ENCODE measurements at places on chromosomes 3 and 15.

- no peak for DNase-seq
These were observed 185.0 kb upstream of the ANKRD28 start for GRCh38 chr3:15982667-15983196.

DNA sequence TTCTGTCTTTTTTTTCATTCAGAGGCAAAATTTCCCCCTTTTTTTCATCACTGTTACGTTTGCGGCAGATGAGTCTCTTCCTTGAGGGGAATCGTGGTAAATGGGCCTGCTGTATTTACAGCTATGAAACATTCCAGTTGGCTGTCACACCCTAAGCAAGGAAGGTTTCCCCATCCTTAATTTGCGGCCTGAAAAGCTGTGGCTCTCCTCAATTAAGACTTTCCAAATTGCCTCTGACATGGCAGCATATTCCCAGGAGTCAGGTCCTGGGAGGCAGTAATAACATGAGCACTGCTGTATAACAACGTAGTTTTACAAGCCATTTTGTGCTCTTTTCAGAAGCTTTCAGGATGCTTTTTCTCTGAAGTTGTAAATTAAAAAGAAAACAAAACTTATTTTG is 420.9 kb downstream of the LPP start:
- no peak for DNase-seq

GRCh38 chr3:72123908-72124441 is 339.0 kb upstream of the PROK2 start:
- DNase-seq: no peak

DNA sequence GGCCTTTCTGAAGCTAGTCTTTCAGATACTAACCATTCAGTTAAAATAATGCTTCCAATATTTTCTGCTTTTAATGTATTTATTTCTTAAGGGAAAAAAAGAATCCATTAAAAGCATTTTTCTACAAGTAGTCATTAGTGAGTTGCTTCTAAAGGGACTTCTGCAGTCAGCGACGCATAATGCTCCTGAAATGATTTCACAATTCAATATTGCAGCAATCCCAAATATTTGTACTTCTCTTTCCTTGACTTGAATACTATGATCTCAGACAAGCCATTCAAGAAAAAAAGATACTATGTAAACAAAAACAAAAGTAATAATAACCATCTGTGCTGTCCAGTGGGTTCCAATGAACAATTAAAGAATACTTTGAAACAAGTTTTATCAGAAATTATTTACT is 681.0 kb downstream of the DIPK2A start:
- no peak for DNase-seq

DNA sequence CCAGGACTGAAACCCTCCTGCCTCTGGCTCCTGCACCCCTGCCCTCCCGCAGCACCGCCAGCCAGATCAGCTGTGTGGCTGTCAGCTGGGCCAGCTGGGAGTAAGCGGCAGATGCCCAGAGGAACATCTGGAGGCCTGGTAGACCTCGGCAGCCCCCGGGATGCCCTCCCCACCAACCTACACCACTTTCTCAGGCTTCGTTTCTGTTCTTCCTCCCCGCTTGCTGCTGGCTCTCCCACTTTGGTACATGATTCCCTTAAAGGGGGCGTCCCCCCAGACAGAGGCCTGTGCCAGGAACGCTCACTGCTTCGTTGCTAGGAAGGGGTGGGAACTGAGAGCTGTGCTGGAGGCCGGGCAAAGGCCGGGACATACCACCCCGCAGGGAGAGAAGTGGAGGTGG is 91.4 kb upstream of the RPL32 start:
- DNase-seq: no peak

- no peak for DNase-seq
These were observed 29.2 kb downstream of the IDH2 start for GRCh38 chr15:90072978-90073640.

DNA sequence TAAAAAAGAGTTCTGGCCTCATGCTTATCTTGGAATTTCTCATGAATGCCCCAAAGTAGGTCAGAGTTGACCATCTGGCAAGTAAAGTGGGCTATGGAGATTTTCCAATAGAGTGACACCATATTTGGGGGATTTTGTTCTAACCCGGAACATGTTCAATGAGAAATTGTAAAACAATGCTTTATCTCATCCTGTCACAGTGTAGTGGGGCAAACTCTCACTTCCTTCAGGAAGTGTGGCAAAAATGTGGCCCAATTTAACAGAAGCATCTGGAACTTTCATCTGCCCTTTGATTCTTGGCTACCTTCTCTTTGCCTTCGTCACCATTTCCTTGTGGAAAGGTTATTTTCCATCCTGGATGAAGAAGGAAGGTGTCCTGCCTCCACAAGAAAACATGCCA is 70.8 kb downstream of the ADAMTS9 start:
- no peak for DNase-seq

GRCh38 chr3:188904670-188905069 is 267.1 kb upstream of the TPRG1 start:
- no peak for DNase-seq

DNA sequence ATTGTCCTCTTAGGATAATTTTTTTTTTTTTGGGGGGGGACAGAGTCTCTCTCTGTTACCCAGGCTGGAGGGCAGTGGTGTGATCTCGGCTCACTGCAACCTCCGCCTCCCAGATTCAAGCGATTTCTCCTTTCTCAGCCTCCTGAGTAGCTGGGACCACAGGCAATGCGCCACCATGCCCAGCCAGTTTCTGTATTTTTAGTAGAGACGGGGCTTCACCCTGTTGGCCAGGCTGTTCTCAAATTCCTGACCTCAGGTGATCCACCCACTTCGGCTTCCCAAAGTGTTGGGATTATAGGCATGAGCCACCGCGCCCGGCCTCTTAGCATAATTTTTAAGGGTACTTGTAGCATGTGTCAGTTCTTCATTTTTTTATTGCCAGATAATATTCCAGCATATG is 122.6 kb downstream of the FNDC3B start:
- no peak for DNase-seq

- no peak for DNase-seq
These were observed 67.3 kb downstream of the DNAJB8 start for GRCh38 chr3:128399221-128399915.

DNA sequence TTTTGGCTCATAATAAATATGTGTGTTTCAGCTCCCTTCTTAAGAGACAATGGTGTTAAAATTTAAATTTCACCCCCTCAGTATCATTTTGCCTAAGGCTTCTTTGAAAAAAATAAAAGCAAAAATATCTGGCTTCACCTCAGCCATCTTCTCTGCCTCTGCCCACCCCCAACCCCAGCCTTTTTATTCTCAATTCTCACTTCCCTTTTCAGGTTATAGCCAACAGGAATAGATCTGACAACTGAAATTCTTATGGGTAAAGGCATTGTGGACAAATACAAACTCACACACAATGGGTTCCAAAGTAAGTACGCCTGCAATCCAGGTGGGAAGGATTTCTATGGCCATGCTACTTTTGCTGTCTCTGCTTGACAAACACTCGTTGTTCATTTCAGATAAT is 399.0 kb upstream of the ARRDC4 start:
- DNase-seq: no peak

DNA sequence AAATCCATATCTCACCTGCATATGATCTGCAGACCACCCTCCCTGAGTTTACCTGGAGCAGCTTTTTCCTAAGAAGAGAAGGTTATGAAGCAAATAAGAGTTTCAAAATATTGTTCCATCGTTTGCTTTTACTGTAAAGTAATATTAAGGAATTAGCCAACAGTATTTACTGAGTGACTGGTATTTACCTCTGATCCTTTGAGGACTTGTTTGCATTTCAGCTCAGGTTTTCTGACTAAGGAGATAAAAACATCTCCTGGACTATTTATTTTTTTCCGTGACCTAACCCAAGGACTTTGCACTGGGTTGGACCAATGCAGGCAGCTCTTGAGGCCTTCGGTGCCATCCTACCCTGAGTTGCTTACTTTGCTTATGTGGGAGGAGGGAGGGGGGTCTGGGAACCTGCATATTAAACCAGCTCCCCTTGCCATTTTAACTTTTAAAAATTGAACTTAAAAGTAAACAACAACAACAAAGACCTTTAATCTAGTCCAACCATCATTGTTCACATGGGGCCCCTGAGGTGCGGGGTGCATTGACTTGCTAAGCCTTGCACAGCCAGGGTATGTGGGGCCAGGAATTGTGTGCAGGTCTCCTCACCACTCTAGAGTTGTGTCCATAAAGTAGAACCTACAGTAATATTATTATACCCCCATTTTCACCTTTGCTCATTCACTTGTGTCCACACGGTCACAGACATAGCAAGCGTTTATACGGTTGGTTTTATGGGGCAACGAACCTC is 39.3 kb downstream of the TRAK1 start:
- DNase-seq: no peak

- DNase-seq: no peak
These were observed 52.1 kb downstream of the LRTM1 start for GRCh38 chr3:54875596-54876268.

DNA sequence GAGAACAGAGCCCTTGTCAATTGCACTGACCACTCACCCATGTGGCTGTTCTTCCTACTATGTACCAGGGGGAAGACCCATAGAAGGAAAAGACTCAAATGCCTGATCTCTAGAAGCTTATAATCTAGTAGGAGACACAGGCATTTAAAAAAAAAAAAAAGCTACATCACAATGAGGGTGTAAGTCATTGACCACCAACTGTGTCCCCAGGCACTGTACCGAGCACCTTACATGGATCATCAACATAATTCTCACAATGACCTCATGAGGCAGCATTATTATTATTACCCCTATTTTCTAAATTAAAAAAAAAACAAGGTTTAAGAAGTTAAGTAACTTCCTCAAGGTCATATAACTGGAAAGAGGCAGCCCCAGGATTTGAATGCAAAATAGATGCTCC is 247.4 kb downstream of the SHOX2 start:
- no peak for DNase-seq

GRCh38 chr3:20743553-20744321 is 557.7 kb upstream of the SGO1 start:
- DNase-seq: no peak

GRCh38 chr3:123526474-123526873 is 58.4 kb downstream of the HACD2 start:
- DNase-seq: no peak

GRCh38 chr3:169771497-169772304 is 1.5 kb upstream of the MYNN start:
- no peak for DNase-seq
